ENCODE measurements at places on chromosomes 6 and 20. TPM values are rescaled to one million over a fixed set of nuclear protein-coding genes. Genes with fewer than 3 reads are reported as not detected.

DNA sequence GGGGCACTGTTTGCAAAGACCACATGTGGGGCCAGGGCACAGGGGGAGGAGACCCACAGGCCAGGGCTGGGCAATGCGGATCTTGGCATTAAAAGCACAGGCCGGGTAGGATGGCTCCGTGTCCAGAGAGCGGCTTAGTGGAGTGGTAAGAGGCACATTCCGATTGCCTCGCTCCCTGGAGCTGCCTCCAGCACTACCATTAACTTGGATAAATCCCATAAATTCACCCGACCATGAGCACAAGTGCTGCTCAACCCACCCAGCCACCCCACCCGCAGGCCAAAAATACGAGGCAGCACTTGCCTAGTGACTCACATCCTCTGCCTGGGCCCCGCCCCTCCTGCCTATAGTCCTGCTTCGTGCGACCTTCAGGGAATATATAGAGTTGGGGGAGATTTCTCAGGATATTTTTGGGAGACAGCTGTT, 67.5 kb upstream of the QKI start:
- no peak overlapping the region for H3K4me3 ChIP-seq
- no peaks in the 10 kb centered on the region for H3K4me1 ChIP-seq
- no peak overlapping the region for H3K27ac ChIP-seq
- no peak for DNase-seq
- H3K36me3 ChIP-seq: no peaks in the 10 kb centered on the region
- no peaks in the 10 kb centered on the region for H3K27me3 ChIP-seq

DNA sequence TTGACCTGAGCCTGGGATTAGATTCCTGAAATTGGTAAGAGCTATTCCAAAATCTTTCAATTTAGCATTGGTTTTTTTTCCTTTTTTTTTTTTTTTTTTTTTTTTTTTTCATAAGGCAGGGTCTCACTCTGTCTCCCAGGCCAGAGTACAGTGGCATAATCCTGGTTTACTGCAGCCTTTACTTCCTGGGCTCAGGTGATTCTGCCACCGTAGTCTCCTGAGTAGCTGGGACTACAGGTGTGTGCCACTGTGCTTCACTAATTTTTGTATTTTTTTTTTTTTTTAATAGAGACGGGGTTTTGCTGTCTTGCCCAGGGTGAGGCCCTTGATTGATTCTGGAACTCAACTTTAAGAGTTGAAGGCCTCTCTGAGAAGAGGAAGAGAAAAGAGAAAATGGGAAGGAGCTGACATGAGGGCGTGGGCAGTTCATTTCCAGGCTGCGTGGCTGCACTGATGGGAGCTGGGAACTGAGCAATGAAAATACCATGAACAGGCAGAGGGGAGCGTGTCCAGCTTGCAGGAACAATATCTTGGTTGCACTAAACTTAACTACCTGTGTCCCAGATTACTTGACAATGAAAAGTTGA, 24.6 kb downstream of the KDM1B start:
- H3K36me3 ChIP-seq: no peaks in the 10 kb centered on the region
- no peak overlapping the region for H3K27ac ChIP-seq
- H3K4me1 ChIP-seq: no peaks in the 10 kb centered on the region
- H3K27me3 ChIP-seq: no peaks in the 10 kb centered on the region
- no peak overlapping the region for H3K4me3 ChIP-seq

DNA sequence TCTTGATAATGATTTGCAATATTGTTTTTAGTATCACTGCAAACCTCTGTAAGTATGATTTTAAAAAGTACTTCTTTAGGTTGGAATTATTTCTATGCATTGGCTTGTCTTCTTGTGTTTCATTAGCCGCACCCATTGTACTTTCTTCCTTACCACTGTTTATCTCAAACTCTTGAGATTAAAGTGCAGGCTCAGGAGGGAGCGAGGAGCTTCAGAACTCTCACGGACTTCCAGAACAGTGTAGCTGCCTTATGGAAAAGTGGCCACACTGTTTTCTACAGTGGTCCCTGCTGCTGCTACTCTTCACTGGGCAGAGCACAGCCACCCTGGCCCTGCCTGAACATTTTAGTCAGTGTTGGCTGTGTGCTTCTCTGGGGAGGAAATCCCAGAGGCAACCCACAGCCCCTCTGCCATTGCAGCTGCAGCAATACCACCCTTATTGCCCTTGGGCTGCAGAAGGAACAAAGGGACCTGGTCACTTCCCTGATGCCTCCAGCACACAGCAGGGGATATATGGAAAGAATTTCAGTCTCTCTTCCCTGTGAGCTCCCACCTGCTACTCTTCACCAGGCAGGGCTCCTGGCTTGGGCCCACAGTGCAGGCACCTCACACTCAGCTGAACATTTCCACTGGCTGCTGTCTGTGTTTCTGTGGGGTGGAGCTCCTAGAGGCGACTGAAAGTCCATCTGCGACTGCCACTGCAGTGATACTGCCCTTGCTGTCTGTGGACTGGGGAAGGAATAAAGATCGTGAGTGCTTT, 91.7 kb upstream of the MAP3K4 start:
- H3K36me3 ChIP-seq: no peaks in the 10 kb centered on the region
- H3K27me3 ChIP-seq: no peaks in the 10 kb centered on the region
- no peak for DNase-seq
- no peak overlapping the region for H3K4me3 ChIP-seq

- DNase-seq: no peak
- no peaks in the 10 kb centered on the region for H3K4me1 ChIP-seq
- peaks cover 4% of the 10 kb centered on the region for H3K36me3 ChIP-seq
- H3K4me3 ChIP-seq: no peak overlapping the region
Measured at GRCh38 chr6:144555066-144555465, 269.9 kb downstream of the UTRN start.

DNA sequence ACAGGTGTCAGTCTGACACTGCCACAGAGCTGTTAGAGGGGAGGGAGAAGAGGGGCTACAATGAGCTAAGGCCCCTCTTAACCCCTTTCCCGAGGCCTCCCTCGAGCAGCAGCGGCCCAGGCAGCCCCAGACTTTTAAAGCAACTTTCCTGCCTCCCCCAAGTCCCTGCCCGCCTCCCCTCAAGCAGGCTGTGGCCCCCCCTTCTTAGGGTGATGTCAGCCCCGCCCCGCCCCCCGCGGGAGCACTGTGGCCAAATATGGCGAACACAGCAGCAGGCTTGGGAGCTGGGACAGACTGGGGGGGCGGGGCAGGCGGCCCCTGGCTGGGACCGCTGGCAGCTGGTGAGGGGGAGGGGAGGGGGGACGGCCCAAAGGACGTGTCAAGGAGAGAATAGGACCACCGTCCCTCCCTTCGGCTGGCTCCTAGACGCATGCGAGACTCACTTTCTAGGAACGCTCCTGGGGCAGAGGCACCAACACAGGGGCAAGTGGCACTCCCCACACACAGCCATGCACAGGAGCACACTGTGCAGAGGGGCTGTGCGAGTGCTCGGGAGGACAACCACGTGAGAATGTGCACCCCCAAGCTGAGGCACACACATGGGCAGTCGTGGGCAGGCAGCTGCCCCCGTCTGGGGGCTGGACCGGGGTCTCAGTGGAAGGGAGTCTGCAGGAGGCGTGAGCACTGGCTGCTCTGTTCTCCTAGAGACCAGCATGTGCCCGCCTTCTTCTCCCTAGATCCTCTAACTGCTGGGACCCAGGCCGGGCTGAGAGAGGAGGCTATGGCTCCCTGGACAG, 6.7 kb downstream of the TEAD3 start:
- H3K4me1 ChIP-seq: peaks cover 41% of the 10 kb centered on the region
- peak; percentile 70 for DNase-seq
- no peaks in the 10 kb centered on the region for H3K27me3 ChIP-seq
- no peaks in the 10 kb centered on the region for H3K36me3 ChIP-seq
- peak overlapping the region; percentile 98 for H3K27ac ChIP-seq

DNA sequence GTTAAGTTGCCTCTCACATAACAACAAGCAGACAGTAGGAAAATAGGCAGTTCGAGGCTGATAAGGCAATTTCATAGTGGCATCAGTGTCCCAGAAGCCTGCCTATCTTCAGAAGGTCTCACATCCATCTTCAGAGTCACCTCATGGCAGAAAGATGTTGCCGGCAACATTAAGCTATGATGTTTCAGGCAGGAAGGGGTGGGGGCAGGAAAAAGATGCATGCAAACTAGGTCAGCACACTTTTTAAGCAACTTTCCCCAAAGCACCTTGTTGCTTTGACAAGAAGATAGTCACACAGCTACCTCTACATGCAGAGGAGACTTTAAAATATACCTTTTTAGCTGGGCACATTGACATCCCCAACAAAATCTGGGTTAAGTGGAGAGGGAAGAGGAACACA, 43.2 kb upstream of the SMIM8 start:
- H3K4me1 ChIP-seq: no peaks in the 10 kb centered on the region
- no peak for DNase-seq
- no peak overlapping the region for H3K4me3 ChIP-seq
- no peak overlapping the region for H3K27ac ChIP-seq
- no peaks in the 10 kb centered on the region for H3K36me3 ChIP-seq

- no peak overlapping the region for H3K4me3 ChIP-seq
- no peaks in the 10 kb centered on the region for H3K27me3 ChIP-seq
- H3K27ac ChIP-seq: no peak overlapping the region
- DNase-seq: no peak
- H3K36me3 ChIP-seq: no peaks in the 10 kb centered on the region
Measured at GRCh38 chr6:87766211-87766610, 64.2 kb upstream of the AKIRIN2 start.

DNA sequence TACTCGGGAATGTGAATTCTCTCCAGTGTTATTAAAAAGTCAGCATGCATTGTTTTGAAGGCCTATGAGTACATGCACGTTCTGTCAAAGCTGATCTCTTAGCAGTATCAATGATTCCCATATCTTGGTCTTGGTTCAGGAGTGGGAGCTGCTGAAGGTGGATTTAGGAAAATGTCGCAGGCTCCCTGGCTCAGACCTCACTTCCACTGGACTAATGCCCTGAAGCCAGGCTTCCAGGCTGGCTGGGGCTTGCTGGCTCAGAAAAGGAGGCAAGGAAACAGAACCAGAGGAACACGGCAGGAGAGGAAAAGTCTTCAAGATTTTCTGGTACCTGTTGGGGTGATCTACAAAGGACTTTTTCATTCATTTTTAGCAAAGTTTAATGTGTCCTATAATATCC, 81.6 kb downstream of the OLIG3 start:
- no peak overlapping the region for H3K27ac ChIP-seq
- no peaks in the 10 kb centered on the region for H3K36me3 ChIP-seq

- DNase-seq: no peak
- H3K27ac ChIP-seq: peak overlapping the region; percentile 18
- H3K4me3 ChIP-seq: no peak overlapping the region
- no peaks in the 10 kb centered on the region for H3K36me3 ChIP-seq
- H3K4me1 ChIP-seq: no peaks in the 10 kb centered on the region
Measured at GRCh38 chr6:150924808-150925589, 59.5 kb downstream of the MTHFD1L start.

DNA sequence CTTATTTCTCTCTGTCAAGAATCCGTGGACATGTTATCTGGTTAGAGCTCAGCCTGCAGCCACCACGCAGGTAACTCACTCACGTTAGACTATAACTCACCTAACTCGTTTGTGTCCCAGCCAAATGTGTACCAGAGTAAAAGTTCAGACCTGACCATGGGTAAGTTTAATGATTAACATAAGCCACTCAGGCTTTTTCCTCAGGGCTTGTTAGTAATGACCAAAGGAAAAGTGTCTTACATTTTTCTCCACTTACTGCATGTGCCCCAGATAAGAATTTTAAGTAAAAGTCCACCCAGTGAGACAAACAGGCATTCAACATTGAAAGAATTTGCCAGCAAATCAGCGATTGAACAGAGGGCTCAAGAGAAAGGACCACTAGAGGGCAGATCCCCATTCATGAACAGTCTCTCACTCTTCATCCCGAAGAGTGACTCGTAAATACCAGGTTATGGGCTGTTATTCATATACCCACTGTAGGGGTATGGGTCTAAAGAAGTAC, at the start of gene PKHD1:
Gene PKHD1 (minus strand): TSS at position 116 of the 502 bp plus-strand sequence. CDS start 2,680 bp downstream, outside the sequence.
- H3K27ac ChIP-seq: no peak within 1 kb of the TSS
- DNase-seq: no peak
- H3K27me3 ChIP-seq: no peaks in the 10 kb centered on the region
- H3K4me1 ChIP-seq: no peaks in the 10 kb centered on the region
- no peaks in the 10 kb centered on the region for H3K36me3 ChIP-seq

- H3K27me3 ChIP-seq: no peaks in the 10 kb centered on the region
- no peaks in the 10 kb centered on the region for H3K36me3 ChIP-seq
- no peak for DNase-seq
- H3K27ac ChIP-seq: no peak overlapping the region
- H3K4me1 ChIP-seq: no peaks in the 10 kb centered on the region
- H3K4me3 ChIP-seq: peak overlapping the region; percentile 39
Measured at GRCh38 chr6:103675807-103676406, 1183.8 kb downstream of the HACE1 start.

DNA sequence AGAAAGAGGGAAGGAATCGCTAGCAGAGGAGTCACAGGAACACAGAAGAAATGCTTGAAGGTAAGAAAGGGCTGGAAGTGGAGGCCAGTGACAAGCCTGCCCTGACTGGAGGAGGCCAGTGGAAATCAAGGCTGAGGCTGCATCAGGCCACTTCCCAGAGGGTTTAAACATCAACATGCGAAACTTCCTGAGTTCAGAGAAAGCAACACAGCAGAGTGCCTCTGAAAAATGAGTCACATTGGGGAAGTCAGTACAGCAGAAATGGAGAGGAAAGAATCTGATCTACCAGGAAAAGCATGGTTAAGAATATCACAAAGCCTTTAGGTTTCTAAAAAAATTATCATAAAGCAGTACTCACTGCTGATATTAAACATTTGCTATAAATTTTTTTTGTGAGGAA, 23.3 kb downstream of the NAPB start:
- no peaks in the 10 kb centered on the region for H3K36me3 ChIP-seq
- no peaks in the 10 kb centered on the region for H3K27me3 ChIP-seq
- no peak for DNase-seq
- no peak overlapping the region for H3K4me3 ChIP-seq
- H3K27ac ChIP-seq: no peak overlapping the region

DNA sequence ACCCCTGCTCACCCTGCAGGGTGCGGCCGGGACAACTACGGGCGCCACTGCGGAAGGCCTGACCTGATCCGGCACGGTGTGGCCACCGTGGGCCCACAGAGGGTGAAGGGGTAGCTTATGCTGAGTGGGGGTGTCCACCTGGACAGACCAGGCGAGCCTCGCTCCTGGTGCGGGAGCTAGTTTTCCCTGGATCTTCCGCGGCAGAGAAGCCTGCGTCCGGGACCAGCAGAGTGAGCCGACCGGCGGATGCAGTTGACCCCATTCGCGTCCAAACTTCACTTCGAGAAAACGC, 38.2 kb downstream of the NCR2 start:
- H3K4me1 ChIP-seq: peaks cover 9% of the 10 kb centered on the region
- no peak overlapping the region for H3K27ac ChIP-seq
- H3K4me3 ChIP-seq: no peak overlapping the region
- H3K27me3 ChIP-seq: no peaks in the 10 kb centered on the region
- no peak for DNase-seq

The TUBB2B gene
- 4.2 TPM for total RNA-seq

The SSTR4 gene
- not detected for total RNA-seq

The RNF144B gene
- 24.3 TPM for total RNA-seq

The MAP3K4 gene
- total RNA-seq: 45.2 TPM

All from breast epithelium (tissue), 4 donors.